ENCODE measurements at places on chromosomes 6 and 20.

DNA sequence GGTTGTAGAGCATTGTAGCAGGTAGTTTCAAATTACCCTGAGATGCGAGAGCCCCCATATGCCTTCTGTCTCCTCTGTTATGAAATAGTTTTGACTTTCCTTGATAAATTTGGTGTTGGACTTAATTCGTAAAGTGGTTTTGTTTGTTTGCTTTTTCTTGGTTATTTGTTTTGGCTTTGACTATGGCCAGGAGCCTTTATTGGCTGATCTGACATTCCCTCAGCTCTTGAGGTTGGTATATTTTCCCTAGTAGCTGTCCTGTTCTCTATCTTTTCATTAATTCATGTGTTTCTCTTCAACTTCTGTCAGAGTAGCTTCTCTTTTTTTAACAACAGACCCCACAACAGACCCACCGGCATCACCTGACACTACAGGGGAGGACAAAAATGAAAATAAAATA lies 457.4 kb upstream of the MANEA start:
- no peak for ATAC-seq

GRCh38 chr6:159229651-159230051 lies 60.5 kb downstream of the FNDC1 start:
- no peak for ATAC-seq

DNA sequence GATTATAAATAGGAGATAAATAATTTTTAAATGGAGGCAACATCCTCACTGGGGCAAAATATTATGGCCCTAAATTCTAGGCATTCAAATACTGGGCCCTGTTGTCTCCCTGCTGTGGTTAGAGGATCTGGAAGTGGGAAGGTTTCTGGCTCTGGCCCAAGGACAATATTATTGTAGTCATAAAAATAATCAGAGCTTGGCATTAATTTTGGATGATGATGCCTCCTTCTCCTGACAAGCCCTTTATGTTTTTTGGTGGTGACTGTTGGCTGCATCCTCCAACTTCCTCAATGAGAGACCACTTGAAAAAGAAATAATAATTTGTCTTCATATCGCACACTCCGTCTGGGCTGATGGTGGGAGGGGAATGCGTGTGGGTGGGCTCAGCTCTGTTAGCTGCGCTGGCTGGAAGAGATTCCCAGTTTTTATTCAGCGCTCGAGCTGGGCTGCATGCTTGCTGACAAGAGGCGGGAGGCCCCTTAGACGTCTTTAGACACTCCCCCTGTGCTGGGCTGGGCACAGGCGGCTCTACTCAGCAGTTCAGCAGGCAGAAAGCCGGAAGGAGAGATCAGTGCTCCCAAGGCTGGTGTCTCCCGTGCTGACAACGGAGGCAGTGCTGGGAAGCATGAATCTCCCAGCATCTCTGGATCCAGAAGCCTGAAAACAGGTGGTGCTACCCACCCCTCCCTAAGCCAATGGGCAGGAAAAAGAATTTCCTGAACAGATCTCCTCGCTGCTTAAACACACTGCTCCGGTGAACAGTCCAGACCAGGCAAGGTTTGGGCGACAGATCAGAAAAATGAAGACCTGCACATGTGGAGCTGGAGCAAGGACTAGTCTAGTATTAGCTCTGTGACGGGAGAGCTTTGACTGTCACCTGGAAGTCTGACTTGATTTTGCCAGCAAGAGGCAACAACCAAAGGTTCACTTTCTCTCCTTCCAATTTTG lies 97.7 kb downstream of the SYCP2 start:
- peak; percentile 67 for ATAC-seq

DNA sequence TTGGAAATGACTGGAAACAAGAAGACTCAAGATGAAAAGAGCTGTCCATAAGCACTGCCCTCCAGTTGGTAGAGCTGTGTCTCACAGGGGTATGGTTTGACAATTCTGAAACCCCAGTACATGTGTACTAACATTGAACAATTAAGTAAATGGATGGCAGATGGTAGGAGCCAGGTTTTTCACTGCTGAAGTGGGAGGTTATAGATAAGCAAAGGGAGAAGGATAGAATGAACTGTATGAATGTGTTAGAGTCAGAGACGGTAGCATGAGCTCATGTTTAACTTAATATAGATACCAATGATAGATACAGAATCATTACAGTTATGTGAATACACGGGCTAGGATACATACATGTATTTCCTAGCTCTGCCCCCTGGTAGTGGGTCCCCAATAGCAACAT lies 95.0 kb upstream of the SIRPA start:
- ATAC-seq = no peak

DNA sequence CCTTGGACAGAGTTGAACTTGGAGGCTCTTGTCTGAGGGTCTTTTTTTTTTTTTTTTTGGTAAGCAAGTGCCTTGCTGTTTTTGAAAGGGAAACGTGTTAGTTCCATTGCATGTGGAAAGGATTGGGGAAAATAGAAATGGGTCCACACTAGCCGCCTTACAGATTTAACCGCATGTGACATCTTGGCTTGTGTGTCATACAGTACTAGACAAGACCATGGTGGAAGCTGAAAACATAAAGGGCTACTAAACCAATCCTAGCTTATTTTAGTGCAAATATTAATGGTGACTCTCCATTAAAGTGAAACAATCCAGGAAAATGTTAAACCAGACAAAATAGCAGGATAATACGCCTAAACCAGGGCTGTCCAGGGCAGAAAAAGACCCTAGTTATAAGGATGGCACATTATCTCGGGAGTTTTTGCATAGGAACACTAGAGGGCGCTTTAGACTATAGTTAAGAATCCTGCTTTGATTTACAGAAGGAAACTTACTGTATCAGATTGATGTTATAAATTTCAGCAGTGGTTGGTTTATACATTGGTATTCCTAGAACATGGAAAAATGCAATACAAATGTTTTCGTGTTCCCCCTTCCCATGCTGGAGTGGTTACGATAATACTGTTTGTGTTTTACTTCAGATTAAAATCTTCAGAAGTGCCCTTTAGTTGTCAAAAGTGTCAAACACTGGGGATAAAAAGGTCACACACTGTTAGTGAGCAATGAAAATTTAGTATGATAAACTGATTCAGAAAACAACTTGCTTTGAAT lies 59.8 kb upstream of the DEK start:
- peak; percentile 61 for ATAC-seq

DNA sequence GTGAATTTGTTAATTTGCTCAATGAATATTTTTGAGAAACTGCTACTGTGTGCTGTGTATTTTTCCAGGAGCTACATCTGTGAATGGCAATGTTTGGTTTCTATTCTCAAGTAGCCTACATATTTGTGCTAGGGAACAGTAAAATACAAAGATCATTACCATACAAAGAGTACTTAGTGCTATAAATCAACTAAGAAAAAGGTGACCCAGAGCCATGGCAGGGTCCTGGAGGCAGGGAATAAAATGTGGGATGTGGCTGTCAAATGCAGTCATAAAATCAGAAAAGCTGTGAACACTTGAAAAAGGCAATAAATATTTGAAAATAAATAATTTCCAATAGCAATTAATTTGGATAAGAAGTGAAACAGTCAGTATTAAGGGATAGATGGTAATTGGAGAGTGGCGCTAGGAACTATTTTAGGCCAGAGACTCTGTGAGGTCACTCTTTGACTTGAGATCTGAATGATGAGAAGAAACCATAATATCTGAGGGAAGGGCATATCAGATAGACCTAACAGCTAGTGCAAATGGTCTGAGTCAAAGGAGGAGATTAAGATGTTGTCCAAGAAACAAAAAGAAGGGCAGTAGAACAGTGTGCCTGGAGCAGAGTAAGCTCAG lies 98.8 kb downstream of the MANEA start:
- ATAC-seq = no peak

DNA sequence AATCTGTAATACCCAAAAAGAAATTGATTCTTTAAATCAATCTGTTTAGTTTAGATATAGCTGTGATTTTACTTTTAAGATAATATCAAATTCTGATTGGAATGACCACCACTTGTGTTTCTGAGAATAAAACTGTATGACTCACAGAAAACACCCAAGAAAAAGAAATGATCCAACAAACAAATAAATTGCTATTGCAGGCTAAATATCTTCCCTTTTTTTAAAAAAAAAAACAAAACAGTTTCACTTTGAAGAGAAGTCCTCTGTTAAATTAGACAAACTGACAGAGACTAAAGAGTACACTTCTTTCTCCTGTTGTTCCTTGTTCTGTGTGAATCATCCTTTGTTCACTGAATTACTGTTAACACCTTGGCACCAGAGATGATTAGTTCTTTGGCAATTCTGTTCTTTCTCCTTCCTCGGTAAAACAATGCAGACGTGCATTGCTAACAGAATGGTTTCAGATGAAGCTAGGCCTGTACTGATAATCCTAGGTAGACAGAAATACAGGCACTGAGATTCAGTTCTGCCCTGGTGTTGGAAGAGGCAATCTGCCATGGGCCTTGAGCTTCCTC lies 895.2 kb upstream of the CITED2 start:
- no peak for ATAC-seq

DNA sequence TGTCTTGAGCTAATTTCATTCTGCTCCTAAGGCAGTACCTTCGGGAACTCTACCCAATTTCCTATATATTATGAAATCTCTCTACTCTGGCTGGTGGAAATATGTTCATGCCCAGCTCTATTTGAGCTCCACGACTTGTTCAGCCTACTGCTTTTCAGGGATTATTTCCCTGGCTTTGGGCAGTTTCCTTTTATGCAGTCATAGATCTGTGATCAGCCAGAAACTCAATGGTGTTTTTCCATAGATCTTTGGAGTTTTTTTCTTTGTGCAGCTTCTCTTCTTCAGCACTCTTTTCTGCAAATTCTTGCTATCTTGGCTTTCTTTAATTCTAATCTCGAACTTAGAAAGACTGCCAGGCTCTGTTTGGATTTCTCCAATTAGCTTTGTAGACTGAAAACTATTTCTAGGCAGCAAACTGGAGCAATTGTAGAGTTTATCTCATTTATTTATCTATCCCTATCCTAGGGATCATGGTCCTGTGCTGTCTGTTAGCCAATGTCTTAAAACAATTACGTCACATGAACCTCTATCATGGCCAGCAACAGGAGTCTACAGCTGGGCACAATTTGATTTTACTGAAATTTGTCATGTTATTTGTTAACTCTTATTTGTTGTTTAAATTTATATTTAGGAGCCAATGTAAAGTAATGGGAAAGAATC lies 328.4 kb downstream of the BCKDHB start:
- no peak for ATAC-seq

DNA sequence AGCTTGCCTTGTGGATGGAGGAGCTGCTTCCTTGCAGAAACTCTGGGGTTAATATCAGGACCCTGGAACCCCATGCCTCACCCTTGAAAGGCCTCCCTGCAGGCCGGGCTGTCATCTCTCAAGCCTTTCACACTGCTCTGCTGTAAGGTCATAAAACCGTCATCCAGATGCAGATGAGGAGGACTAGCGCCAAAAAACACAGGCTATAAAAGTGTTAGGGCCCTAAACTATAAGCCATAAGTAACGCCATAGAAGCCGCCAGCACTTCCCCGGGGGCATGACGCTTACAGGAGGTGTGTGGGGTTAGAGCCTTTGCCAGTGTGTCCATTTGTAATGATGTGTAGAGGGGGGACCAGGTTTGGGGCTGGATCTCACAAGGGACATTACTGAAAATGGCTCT lies 47.6 kb downstream of the CDH4 start:
- ATAC-seq = no peak

DNA sequence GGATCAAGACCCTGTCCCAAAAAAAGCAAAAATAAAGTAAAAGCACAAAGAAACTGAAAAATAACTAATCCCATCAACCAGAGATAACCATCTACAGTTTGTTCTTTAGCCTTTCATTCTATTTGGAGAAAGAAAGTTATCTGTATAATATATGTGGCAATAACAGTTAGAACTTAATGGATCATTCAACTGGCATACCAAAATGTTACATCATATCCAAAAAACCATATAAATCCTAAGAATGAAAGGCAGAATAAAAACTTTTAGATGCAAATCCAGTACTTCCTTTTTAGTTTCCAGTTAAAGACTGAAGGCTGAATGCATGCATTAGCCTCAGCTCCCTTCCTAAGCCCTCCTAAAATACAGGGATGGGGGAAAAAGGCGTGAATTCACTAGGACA lies 25.2 kb downstream of the ILRUN start:
- ATAC-seq = no peak

- no peak for ATAC-seq
Observed at GRCh38 chr20:31497838-31498540, 16.3 kb upstream of the HM13 start.

DNA sequence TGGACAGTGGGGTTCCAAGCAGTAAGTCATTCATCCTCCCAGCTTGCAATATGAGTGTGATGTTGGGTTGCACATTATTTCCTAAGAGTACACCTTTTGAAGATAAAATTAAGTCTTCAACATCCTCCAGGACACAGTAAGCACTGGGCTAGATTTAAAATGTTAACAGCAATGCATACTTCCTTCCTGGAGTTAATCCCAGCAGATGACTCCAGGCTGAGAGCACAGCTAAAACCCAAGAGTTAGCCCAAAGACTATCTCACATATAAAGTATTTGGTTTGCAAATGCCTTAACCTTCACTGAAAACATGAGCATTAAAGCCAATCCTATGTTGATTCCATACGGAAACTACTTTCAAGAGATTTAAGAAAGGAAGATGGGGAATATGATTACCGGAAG lies 69.2 kb downstream of the SLC23A2 start:
- no peak for ATAC-seq

- no peak for ATAC-seq
Observed at GRCh38 chr20:40942775-40943174, 85.8 kb upstream of the TOP1 start.

- no peak for ATAC-seq
Observed at GRCh38 chr6:70080443-70081070, 214.2 kb downstream of the COL19A1 start.

DNA sequence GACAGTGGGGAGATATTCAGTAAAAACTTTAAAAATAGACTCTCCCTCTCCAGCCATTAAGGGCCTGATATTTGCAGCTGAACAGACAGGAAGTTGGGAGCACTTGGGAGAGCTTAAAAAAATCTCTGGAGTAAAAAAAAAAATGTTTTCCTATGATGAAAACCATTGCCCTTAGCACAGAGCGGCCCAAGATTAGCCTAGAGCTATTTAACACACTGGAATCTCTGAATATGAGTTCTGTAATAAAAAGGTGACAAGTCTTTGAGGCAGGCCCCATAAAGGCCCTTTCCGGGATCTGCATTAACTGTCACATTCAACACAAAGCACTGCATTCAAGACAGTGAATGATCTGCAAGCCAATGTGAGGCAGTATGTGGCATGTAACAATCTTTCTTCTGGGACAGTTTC lies 393.7 kb downstream of the ZFAND3 start:
- ATAC-seq = no peak

DNA sequence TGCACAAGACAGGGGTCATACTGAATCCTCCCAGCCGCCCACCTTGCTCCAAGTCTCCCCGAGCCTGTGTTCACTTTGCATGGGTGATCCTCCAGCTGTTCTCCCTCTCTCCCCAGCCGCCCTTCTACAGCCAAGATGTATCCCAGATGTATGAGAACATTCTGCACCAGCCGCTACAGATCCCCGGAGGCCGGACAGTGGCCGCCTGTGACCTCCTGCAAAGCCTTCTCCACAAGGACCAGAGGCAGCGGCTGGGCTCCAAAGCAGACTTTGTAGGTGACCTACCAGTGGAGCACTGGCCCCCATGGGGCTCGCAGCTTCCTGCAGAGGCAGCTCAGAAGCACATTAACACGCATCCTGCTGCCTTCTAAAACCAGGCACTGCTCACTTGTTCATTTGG lies 14.6 kb upstream of the IFT52 start:
- no peak for ATAC-seq

- no peak for ATAC-seq
Observed at GRCh38 chr6:157030755-157031154, 253.6 kb downstream of the ARID1B start.

Data from gastroesophageal sphincter (tissue), 4 donors.